Naive B cell (primary cell): ENCODE measurements at places on chromosomes 3 and 15. TPM values are rescaled to one million over a fixed set of nuclear protein-coding genes. Genes with fewer than 3 reads are reported as not detected.

Gene ACKR4
- not detected for polyA plus RNA-seq

Gene CPNE9
- not detected for polyA plus RNA-seq

Gene FMN1
- polyA plus RNA-seq: not detected

DNA sequence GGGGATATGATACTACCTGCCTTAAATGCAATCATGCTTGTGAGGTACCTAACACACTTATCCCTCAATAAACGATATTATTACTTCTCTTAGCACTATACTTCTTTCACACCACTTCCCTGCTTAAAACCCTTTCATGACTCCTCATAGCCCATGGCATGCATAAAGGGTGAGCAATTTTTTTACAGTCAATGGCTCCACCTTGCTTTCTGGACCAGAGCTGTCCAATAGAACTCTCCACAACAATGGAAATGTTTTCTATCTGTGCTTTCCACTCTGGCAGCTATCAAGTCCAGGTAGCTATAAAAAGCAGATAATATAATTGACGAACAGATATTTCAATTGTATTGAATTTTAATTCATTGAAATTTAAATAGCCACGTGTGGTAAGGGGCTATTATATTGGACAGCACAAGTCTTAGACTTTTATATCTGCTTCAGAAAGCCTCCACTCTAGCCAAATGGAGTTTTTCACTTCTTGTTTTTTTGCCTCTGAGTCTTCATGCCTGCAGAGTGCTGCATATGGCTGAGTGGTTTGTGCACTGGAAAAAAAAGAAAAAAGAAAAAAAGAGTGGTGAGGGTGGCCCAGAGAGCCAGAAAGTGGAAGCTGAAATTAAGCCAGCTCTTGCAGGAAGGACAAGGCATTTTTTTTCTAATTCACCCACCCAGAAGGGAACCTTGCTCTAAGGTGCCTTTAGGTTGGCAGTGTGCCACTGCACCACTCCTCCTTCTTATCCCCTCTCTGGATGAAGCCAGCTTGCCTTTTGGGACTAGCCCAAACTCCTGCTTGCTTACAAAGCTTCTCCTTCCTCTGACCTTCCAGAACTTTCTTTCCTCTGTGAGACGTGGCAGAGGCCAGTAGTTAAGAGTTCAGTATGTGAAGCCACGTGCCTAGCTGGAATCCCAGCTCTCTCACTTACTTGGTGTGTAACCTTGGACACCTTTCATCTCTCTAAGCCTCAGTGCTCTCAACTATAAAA lies 239.0 kb upstream of the LRTM1 start:
- H3K27me3 ChIP-seq: no peaks in the 10 kb centered on the region
- no peaks in the 10 kb centered on the region for H3K36me3 ChIP-seq
- no peak overlapping the region for H3K27ac ChIP-seq
- H3K4me1 ChIP-seq: no peaks in the 10 kb centered on the region
- H3K4me3 ChIP-seq: no peak overlapping the region

GRCh38 chr15:33152502-33153109 lies 41.9 kb downstream of the FMN1 start:
- no peaks in the 10 kb centered on the region for H3K36me3 ChIP-seq
- H3K4me3 ChIP-seq: no peak overlapping the region
- no peak for DNase-seq
- peaks cover 32% of the 10 kb centered on the region for H3K27me3 ChIP-seq

- H3K27ac ChIP-seq: no peak overlapping the region
- no peak for DNase-seq
- H3K4me3 ChIP-seq: no peak overlapping the region
- no peaks in the 10 kb centered on the region for H3K36me3 ChIP-seq
- no peaks in the 10 kb centered on the region for H3K27me3 ChIP-seq
These were observed 530.9 kb upstream of the TGFBR2 start for GRCh38 chr3:30075514-30075913.

DNA sequence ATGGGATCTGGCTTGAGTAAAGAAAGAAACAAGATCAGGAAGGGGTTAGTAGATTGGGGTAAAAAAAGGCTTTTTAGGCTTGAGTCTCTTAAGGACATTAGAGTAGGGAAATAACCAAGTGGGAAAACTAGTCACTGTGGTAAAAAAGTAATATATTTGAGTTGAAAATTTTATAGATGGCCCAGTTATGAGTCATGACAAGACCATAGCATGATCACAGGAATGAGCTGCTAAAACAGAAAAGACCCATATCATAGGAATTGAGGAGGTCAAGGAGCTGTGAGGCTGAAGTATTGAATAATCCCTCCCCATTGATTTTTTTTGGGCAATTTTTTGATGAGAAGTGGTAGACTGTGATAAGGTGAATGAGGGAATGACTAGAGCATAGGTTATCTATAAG lies 69.2 kb upstream of the TBC1D5 start:
- no peaks in the 10 kb centered on the region for H3K36me3 ChIP-seq
- no peak for DNase-seq
- H3K4me1 ChIP-seq: no peaks in the 10 kb centered on the region
- no peak overlapping the region for H3K27ac ChIP-seq
- no peaks in the 10 kb centered on the region for H3K27me3 ChIP-seq
- no peak overlapping the region for H3K4me3 ChIP-seq

- peaks cover 26% of the 10 kb centered on the region for H3K4me1 ChIP-seq
- no peaks in the 10 kb centered on the region for H3K36me3 ChIP-seq
- DNase-seq: no peak
These were observed 12.0 kb downstream of the SNRK start for GRCh38 chr3:43298292-43298691.

DNA sequence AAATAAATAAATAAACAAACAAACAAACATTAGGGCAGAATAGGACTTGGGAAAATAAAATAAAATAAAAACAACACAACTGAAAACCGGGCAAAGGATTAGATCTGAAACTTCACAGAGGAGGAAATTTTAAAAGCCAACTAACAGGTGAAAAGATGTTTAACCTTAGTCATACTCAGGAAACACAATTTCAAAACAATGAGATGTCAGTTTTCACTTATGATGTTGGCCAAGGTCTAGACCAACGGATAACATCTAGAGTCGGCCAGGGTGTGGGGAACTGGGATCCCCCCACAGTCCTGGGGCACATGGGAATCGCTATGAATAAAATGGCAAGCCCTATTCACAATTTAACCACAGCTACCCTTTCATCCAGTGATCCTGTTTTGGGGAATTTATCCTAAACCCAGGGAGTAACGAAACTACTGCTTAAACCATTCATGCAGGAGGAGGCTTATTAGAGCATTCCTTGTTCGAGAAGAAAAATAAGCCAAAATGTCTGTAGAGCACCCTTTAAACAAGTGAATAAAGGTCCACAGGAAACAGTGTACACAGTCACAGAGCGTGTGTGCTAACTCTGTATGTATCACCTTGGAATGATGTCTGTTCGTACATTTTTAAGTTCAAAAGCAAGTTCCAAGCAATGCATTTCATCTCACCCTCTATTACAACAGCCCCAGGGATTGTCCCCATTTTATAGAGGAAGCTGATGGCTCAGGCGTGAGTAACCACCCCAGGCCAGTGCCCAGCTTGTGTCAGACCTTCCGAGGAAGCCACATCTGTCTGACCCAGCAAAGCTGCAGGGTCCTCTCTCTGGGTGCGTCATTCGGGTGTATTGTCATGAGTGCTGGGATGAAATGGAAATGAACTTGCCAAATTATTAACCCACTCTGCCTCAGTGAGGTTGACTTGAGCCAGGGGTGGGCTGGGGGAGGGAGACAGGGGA lies 6.3 kb upstream of the ANPEP start:
- H3K27me3 ChIP-seq: peaks cover 50% of the 10 kb centered on the region
- no peak overlapping the region for H3K27ac ChIP-seq
- H3K4me3 ChIP-seq: no peak overlapping the region
- no peak for DNase-seq

GRCh38 chr3:37266809-37267208 lies 92.4 kb upstream of the LRRFIP2 start:
- peaks cover 15% of the 10 kb centered on the region for H3K4me1 ChIP-seq
- no peak overlapping the region for H3K4me3 ChIP-seq
- H3K36me3 ChIP-seq: peaks cover 7% of the 10 kb centered on the region
- H3K27me3 ChIP-seq: no peaks in the 10 kb centered on the region
